ENCODE measurements at places on chromosomes 12 and 14.

- DNase-seq: no peak
Observed at GRCh38 chr12:119096429-119097202, 82.1 kb upstream of the HSPB8 start.

GRCh38 chr14:105847400-105847799 is 321.0 kb downstream of the TMEM121 start:
- DNase-seq: no peak

DNA sequence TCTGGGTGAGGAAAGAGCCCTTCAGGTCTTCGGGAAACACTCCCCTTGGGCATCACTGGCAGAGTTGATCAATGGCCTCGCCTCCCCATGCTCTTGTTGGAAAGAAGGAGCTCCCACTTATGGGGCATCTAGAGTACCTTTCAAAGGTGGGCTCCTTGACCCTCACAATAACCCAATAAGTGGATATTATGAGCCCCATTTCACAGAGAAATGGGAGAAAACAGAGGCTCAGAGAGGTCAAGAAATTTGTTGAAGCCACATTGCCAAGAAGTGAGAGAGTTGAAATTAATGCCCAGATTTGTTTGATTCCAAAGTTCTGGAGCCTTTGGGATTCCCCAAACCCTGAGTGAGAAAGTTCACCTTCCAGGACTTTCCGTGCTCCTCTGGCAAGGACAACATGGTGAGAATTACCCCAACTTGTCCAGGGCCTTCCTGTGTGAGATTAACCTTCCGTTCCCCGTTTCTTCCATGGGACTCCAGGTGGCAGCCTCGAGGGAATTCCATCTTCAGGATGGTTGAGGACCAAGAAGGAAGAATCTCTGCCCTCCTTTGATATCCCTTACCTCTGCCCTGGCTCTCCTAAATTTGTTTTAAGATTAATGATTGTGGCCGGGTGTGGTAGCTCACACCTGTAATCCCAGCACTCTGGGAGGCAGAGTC is 7.5 kb upstream of the CHD4 start:
- no peak for DNase-seq

GRCh38 chr14:104551851-104552737 is 27.5 kb upstream of the C14orf180 start:
- no peak for DNase-seq

GRCh38 chr12:11499806-11500187 is 104.4 kb upstream of the PRB2 start:
- no peak for DNase-seq

DNA sequence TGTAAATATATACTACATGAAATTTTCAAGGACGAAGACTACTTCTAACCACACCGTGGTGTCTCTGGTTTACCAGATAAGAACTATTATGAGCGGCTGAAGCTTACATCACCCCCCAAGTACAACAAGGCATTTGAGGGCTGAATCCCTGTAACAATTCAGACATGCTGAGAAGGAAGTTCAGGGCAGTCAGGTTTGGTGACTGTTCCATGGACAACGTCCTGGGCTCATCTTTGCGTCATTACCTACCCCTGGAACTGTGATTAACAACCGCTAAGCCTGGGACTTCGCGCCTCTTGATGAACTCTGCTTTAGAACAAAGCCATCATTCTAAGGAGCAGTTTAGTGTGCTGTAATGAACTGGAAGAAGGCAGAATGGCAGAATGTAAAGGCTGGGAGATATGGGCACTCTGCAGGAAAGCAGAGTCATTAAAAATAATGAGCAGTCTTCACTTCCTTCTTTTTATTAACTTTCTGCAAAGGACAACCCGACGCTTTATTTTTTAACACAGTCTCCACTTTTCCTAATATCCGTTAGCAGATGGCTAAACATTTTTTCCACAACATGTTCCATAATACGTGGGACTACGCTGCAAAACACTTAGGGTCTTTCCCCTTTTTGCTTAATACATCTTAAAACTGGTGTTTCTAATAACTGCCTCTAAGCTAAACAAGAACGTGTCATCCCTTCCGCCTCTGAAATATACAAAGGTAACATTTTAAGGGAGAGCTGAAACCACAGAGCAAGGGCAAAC is 263.2 kb downstream of the ADAMTS20 start:
- DNase-seq: no peak

DNA sequence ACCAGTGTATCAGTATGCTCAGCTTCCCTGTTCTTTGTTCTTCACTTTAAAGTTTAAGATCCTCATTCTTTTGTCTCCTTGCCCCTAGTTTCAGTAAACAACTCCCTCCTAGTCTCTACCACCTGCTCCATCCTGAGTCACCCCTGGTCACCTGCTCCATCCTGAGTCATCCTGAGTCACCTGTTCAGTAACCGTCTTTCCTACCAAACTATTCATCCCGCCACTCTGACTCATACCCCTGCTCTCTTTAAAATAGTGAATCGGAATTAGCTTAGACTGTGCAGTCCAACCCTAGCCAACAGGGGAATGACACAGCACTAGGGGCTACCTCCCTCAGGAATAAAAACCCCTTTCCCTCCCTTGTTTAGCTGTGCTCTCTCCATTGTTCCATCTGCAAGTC is 888.1 kb upstream of the MDGA2 start:
- DNase-seq: no peak

All from non-pigmented ciliary epithelial cell (primary cell).